H1 (cell line): ENCODE measurements at places on chromosomes 11 and 22.

GRCh38 chr11:86116386-86116726 is 47.5 kb upstream of the PICALM start:
- DNase-seq = no peak

GRCh38 chr11:85810521-85810870 is 445 bp downstream of the SYTL2 start:
- DNase-seq = peak; percentile 58

DNA sequence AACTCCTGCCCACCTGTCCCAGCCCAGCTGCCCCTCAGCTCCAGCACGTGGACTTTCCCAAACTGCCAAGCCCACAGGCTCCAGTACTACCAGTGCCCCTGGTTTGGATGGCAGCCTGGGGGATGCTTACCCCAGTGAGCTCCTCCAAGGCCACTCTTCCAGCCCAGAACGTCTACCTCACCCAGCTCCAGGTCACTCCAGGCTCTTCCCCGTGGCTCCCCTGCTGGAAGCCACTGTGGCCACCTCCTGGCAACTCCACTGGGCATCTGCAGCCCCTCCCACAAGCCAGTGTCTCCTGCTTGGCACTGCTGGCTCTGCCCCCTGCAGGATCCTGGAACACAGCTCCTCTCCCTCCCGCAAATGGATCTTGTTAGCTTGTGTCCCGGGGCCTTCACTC is 29.3 kb downstream of the LMO1 start:
- DNase-seq = no peak

DNA sequence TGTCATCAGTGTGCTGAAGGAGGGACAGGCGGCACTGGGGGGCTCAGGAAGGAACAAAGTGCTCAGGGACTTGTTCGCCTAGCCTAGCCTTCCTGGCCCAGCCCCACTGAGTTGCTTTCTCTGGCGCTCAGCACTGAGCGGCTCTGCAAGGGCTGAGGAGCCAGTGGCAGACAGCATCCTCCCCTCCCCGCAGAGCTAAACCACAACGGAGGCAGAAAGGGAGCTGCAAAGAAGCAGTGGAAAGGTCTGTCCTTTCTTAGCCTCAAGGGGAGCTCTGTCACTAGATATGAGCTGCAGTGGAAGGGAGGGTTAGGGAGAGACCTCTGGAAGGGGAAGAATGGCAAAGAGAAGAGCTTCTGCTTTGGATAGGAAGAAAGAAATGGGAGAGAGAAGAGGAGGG is 89.7 kb upstream of the PHOX2A start:
- peak; percentile 66 for DNase-seq

- no peak for DNase-seq
These were observed 185.1 kb upstream of the MTNR1B start for GRCh38 chr11:92784331-92784730.

DNA sequence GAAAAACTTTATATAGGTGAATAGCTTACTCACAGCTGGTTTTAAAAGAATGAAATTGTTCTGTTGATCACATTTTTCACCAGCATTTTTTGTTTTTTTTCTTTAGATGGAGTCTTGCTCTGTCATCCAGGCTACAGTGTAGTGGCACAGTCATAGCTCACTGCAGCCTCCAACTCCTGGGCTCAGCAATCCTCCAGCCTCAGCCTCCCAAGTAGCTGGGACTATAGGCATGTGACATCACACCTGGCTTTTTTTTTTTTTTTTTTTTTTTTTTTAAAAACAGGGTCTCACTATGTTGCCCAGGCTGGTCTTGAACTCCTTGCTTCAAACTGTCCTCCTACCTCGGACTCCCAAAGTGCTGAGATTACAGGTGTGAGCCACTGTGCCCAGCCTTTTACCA is 3.6 kb downstream of the PACS1 start:
- no peak for DNase-seq

- DNase-seq = no peak
These were observed 13.5 kb downstream of the ACO2 start for GRCh38 chr22:41482319-41482935.

DNA sequence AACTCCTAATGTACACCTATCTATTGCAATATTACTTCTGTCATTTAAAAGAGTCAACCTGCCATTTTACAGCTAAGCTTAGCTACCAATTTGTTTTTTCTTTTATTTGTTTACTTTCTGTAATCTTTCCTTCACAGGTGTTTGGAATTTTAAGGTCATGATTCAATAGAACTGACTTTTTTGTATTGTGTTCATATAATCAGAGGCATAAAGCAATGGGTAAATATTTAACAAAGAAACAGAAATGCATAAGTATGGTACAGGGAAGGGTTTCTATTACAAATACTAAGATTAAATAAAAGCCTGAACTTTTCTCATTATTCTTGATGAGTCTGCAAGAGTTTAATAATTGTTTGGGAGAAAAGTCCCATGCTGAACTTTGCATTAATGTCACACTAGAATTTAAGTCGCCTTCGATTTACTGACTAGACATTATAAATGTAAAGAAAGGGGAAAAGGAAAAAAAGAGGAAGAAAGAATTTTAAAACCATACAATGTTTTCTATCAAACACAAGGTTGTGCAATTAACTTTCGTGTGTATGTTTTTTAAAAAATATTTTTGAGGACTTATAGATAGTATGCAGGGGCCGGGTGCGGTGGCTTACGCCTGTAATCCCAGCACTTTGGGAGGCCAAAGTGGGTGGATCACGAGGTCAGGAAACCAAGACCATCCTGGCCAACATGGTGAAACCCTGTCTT is 35.0 kb upstream of the HIPK3 start:
- no peak for DNase-seq

DNA sequence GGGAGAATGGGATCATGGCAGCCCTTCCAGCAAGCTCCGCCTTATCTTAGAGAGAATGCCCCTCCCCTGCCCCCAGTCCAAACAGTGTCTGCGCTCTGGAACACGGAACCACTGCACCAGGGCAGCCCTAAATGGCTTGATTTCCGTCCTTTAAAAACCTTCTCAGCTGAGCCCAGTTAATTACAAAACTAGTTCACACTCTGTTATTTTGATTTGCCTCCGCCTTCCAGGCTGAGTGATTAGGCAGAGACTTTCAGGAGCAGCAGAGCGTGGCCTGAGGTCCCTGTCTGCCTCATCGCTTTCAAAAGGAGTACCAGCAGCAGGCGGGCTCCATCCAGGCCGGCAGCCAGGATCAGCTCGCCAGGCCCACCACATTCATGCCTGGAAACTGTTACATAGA is 313.0 kb downstream of the BRD1 start:
- no peak for DNase-seq

GRCh38 chr11:73413256-73413655 is 37.1 kb downstream of the RELT start:
- no peak for DNase-seq

DNA sequence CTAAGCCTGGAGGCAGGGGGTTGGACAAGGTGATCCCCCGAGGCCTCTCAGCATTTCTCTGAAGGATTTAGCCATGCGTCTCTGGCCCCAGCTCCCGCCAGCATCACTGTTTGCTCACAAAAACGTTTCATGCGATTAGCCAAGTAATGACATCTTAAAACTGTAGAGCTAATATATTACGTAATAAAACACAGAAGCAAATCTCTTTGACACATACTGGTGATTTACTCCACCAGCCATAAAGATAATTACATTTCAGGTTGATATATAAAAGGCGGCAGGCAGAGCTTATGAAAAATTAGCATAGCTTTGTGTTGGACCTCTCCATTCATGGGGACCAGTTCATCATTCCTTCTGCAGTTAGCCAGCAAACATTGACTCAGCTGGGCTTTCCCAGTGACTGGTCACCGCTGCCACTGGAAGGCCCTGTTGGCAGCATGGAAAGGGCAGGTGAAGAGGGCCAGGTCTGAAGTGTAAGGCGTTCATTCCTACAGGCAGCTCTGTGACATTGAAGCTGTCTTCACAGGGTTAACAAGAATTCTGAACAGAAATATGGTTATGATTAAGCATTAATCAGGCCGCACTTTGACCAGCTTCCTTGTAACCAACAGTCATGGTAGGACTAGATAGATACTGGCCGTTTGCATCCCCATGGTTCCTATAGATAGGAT is 150.3 kb downstream of the NECTIN1 start:
- DNase-seq = no peak

GRCh38 chr11:35418282-35419183 is 825 bp downstream of the SLC1A2 start:
- peak; percentile 72 for DNase-seq

DNA sequence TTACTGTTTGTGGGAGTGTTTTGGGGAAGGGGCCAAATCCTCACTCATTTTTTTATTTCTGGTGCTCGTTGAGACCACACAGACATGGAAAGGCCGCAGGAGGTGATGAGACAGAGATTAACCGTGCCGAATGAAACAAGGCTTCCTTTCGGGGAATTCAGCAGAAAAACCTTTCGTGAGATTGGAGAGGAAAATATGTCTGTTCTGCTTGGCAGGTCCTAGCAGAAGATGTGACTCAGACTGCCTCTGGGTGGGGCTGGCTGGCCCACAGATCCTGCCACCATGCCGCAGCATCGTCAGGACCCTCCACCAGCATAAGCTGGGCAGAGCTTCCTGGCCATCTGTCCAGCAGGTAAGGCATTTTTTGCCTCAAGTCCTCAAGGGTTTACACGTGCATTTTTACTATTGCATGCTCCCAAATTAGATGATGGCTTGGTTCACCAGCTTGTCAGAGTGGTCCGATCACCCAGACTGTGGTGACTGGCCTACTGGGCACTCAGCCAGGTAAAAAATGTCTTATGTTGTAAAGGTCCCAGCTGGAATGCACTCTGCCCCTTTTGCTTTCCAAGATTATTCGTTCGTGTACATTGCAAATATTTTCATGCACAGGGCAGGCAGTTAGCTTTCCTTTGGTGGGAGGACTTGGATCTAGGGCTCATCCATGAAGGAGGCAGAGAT is 1.5 kb downstream of the DDB2 start:
- no peak for DNase-seq

- no peak for DNase-seq
These were observed 1.2 kb downstream of the C11orf68 start for GRCh38 chr11:65917434-65918210.

DNA sequence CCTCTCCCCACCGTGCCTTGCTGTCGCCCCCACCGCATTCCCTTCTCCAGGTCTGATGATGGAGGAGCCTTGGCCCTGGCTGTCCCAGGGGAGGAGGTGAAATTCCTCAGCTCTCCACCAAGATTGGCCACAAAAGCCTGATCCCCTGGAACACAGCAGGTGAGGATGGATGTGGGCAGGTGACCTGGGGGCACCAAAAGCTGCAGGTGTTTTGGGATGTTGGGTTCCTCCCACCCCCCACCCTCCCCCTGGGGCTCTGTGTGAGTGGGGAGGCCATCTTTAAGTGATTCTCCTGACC is 639 bp downstream of the TRIOBP start:
- peak; percentile 73 for DNase-seq

- no peak for DNase-seq
These were observed 864 bp upstream of the EHBP1L1 start for GRCh38 chr11:65574811-65575567.

DNA sequence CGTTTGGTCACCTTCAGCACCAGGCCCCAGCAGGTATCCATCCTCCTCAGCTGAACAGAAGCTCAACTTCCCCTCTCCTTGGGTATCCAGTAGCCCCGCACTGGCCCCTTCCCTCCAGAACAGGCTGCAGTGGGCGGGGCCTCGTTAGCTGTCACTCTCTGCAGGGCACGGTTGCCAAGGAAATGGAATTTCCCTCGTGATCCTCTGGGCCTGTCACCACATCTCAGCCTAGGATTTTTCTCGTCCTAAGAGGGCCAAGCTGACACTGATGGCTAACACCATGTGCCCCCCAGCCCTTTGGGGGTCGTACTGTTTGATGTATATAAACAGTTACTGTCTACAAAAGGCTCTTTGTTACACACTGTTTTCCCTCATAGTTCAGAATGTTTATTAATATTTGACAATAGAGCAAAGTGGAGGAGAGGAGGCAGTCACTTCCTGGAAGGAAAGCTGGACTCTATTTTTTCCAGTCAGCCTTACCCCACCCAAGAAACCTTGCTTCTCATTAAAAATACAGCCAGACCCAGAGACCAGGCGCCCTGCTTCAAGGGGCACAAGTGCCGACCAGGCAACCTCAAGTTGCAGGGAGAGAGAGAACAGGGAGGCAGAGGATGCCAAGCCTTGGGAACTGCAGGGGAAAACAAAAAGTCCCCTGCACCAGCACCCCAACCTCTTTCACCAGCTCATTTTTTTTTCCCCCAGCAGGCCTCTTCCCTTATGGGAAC is 44.5 kb downstream of the FEZ1 start:
- DNase-seq = no peak

DNA sequence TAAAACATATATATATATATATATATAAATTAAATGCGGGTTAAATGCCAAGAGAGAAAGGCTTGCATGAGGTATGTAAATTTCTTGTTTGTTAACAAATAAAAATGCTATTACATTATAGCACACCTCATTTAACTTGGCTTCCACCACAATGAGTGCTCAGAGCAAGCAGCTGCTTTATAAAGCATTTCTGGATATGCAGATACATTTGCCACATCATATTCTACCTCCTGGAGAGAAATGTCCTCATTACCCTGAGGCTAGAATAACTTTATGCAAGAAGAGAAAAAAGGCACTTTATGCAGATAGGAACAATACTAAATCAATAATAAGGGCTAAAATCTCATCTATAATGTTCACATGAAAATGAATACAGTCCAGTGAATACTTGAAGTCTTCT is 181.7 kb upstream of the CCDC90B start:
- DNase-seq = no peak

DNA sequence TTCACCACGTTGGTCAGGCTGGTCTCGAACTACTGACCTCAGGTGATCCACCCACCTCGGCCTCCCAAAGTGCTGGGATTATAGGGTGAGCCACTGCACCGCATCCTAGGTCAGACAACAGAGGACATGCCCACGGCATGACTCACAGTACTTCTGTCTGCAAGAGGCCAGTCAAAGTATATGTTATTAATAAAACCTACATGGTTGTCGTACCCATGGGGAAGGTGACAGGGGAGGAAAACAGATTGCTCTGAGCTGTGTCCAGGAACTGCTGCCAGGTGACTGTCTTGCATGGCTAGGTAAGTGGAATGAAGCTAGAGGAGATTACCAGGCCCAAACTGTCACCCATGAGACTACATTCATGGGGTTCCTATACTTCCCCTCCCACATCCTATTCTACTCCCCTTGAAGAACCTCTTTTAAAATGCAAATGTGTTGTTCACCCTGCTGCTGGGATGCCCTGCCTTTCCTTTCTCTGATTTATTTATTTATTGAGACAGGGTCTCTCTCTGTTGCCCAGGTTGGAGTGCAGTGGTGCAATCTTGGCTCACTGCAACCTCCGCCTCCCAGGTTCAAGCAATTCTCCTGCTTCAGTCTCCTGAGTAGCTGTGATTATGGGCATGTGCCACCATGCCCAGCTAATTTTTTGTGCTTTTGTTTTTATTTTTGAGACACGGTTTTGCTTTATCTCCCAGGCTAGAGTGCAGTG is 2.0 kb upstream of the NLRX1 start:
- DNase-seq = no peak
